ENCODE measurements at places on chromosomes 12 and 14.

DNA sequence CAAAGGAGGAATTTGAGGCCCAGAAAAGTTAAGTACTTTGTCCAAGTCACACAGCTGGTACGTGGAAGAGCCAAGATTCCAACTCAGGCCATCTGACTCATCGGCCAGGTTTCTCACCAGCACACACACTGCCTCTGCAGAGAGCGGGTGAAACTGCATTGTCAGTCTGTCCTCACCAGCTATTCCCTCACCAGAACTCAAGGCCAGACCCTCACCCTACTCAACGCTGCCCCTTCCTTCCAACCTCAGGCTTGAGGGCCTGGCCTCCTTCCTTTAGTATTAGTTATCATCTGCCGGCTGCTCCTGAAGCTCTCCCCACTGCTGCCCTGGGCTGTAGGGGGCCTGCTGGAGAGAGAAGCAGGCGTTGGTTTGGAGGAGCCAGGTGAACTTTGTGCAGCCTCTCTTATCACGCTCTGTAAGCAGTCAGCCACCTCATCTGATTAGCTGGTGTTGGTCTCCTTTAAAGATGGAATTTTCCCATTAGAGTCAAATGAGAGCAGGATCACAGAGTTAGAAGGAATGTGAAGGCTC lies 16.6 kb upstream of the PLEK2 start:
- no peak overlapping the region for H3K27ac ChIP-seq
- H3K4me1 ChIP-seq = peaks cover 7% of the 10 kb centered on the region
- DNase-seq = no peak
- H3K27me3 ChIP-seq = no peaks in the 10 kb centered on the region
- no peaks in the 10 kb centered on the region for H3K36me3 ChIP-seq
- H3K4me3 ChIP-seq = no peak overlapping the region

- no peaks in the 10 kb centered on the region for H3K4me1 ChIP-seq
- no peak overlapping the region for H3K27ac ChIP-seq
- no peak for DNase-seq
- no peak overlapping the region for H3K4me3 ChIP-seq
- no peaks in the 10 kb centered on the region for H3K27me3 ChIP-seq
These were observed 340.5 kb downstream of the FUT8 start for GRCh38 chr14:65753061-65753460.

DNA sequence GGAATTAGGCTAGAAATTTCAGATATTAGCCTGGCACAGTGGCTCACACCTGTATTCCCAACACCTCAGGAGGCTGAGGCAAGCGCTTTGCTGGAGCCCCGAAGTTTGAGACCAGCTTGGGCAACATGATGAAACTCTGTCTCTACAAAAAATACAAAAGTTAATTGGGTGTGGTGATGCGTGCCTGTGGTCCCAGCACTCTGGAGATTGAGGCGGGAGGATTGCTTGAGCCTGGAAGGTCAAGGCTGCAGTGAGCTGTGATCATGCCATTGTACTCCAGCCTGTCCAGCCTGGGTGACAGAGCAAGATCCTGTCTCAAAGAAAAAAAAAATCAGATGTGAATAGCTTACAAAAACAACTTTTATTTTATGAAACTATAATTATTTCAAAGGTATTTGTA lies 15.1 kb downstream of the FRMD6 start:
- H3K4me3 ChIP-seq = no peak overlapping the region
- no peaks in the 10 kb centered on the region for H3K27me3 ChIP-seq
- DNase-seq = no peak
- no peaks in the 10 kb centered on the region for H3K4me1 ChIP-seq

- H3K27ac ChIP-seq = no peak overlapping the region
- no peak for DNase-seq
- H3K4me3 ChIP-seq = no peak overlapping the region
- no peaks in the 10 kb centered on the region for H3K27me3 ChIP-seq
- peaks cover 27% of the 10 kb centered on the region for H3K4me1 ChIP-seq
These were observed 10.4 kb upstream of the GPR132 start for GRCh38 chr14:105075379-105076295.

GRCh38 chr12:132284071-132284826 lies 45.1 kb downstream of the GALNT9 start:
- DNase-seq = no peak
- no peak overlapping the region for H3K4me3 ChIP-seq
- H3K27ac ChIP-seq = no peak overlapping the region
- H3K4me1 ChIP-seq = peaks cover 19% of the 10 kb centered on the region
- H3K36me3 ChIP-seq = no peaks in the 10 kb centered on the region
- no peaks in the 10 kb centered on the region for H3K27me3 ChIP-seq

GRCh38 chr12:46300910-46301309 lies 32.1 kb upstream of the SLC38A1 start:
- H3K27ac ChIP-seq = no peak overlapping the region
- H3K36me3 ChIP-seq = no peaks in the 10 kb centered on the region
- no peaks in the 10 kb centered on the region for H3K27me3 ChIP-seq
- H3K4me1 ChIP-seq = no peaks in the 10 kb centered on the region

GRCh38 chr12:50720085-50720484 lies 43.8 kb upstream of the ATF1 start:
- DNase-seq = no peak
- peaks cover 59% of the 10 kb centered on the region for H3K36me3 ChIP-seq
- no peaks in the 10 kb centered on the region for H3K27me3 ChIP-seq
- no peak overlapping the region for H3K4me3 ChIP-seq

GRCh38 chr14:72792051-72792788 lies 101.7 kb downstream of the DPF3 start:
- H3K4me3 ChIP-seq = no peak overlapping the region
- H3K4me1 ChIP-seq = no peaks in the 10 kb centered on the region
- H3K36me3 ChIP-seq = no peaks in the 10 kb centered on the region
- no peak overlapping the region for H3K27ac ChIP-seq

GRCh38 chr12:52352951-52353350 lies 14.3 kb downstream of the KRT85 start:
- no peaks in the 10 kb centered on the region for H3K36me3 ChIP-seq
- no peak overlapping the region for H3K4me3 ChIP-seq
- H3K4me1 ChIP-seq = peaks cover 19% of the 10 kb centered on the region
- H3K27me3 ChIP-seq = no peaks in the 10 kb centered on the region
- DNase-seq = no peak

GRCh38 chr14:64831419-64831818 lies 48.3 kb downstream of the SPTB start:
- H3K4me3 ChIP-seq = no peak overlapping the region
- no peak for DNase-seq
- H3K4me1 ChIP-seq = no peaks in the 10 kb centered on the region
- no peak overlapping the region for H3K27ac ChIP-seq
- H3K27me3 ChIP-seq = no peaks in the 10 kb centered on the region

DNA sequence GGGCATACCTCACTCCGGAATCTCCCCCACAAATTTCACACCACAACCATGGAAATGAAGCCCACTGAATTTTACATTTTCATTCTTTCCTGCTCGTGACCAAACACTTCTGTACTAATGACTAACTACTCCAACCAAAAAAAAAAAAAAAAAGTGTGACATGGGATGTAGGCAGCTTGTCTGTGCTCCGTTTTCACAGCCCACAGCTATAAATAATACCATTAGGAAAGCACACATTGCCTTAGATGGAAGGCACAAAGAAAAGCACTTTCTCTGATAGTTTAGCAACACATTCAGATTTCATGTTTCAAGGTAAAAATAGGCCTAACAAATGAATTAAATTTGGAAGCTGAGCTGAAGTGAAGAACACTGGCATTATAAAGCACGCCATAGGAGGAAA lies 42.5 kb downstream of the DUSP6 start:
- no peak overlapping the region for H3K27ac ChIP-seq
- no peaks in the 10 kb centered on the region for H3K36me3 ChIP-seq
- H3K27me3 ChIP-seq = no peaks in the 10 kb centered on the region
- H3K4me3 ChIP-seq = no peak overlapping the region

DNA sequence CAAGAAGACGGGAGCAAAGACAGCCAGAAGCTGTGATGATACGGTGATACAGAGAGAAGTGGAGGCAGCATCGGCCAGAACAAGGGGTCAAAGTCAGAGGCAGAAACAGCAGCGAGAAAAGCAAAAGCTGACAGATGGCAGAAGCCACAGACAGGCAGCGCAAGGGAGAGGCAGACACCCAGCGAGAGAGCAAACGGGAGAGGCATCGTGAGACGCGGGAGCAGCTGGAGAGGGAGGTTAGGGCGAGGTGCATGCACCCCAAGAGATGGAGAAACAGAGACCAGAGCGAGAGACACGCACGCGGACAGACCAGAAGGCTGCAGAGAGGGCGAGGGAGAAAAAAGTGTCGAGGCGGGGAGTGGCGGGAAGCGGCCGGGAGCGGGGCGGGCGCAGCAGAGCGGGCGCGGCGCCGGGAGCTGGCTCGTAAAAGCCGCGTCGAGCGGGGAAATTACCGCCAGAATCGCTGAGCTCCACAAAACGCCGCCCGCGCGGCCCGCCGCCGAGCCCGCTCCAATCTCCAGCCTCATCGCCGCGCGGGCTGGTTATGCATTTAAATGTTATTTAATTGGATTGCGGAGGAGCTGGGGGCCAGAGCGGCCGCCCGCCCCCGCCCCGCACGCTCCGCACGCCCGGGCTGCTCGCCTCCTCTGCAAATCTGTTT lies 15.6 kb downstream of the SMUG1 start:
- peak; percentile 26 for DNase-seq
- no peaks in the 10 kb centered on the region for H3K36me3 ChIP-seq
- no peak overlapping the region for H3K27ac ChIP-seq
- no peak overlapping the region for H3K4me3 ChIP-seq
- H3K4me1 ChIP-seq = peaks cover 14% of the 10 kb centered on the region
- peaks cover 41% of the 10 kb centered on the region for H3K27me3 ChIP-seq

- H3K4me1 ChIP-seq = peaks cover 26% of the 10 kb centered on the region
- no peaks in the 10 kb centered on the region for H3K36me3 ChIP-seq
- DNase-seq = no peak
- H3K27ac ChIP-seq = no peak overlapping the region
- no peaks in the 10 kb centered on the region for H3K27me3 ChIP-seq
- H3K4me3 ChIP-seq = no peak overlapping the region
These were observed 41.8 kb upstream of the HIF1A start for GRCh38 chr14:61653507-61653906.

DNA sequence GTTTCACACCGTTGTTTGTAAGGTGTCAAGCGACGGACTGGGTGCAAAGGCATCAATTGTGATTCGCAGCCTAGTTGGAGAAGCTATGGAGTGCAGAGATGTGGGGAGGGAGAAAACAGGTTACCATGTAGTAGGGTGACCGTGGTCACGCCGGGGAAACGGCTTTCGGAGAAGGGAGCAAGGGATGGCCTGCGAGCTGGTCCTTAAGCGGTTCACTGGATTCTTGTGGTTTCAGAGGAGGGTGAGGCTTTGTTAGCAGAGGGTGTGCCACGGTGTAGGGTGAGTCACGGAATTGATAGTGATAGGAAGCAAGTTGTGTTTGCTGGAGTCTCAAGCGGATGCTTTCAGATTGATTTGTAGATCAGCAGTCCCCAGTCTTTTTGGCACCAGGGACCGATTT lies 2.3 kb downstream of the PIWIL1 start:
- no peaks in the 10 kb centered on the region for H3K4me1 ChIP-seq
- no peaks in the 10 kb centered on the region for H3K27me3 ChIP-seq
- H3K4me3 ChIP-seq = no peak overlapping the region
- H3K27ac ChIP-seq = no peak overlapping the region
- no peaks in the 10 kb centered on the region for H3K36me3 ChIP-seq

- H3K36me3 ChIP-seq = no peaks in the 10 kb centered on the region
- no peaks in the 10 kb centered on the region for H3K27me3 ChIP-seq
- H3K27ac ChIP-seq = no peak overlapping the region
- no peaks in the 10 kb centered on the region for H3K4me1 ChIP-seq
These were observed 146.4 kb upstream of the LMNTD1 start for GRCh38 chr12:25699454-25699853.

GRCh38 chr12:122206976-122207375 lies 3.5 kb downstream of the B3GNT4 start:
- no peaks in the 10 kb centered on the region for H3K27me3 ChIP-seq
- H3K36me3 ChIP-seq = peaks cover 13% of the 10 kb centered on the region
- H3K4me3 ChIP-seq = no peak overlapping the region

DNA sequence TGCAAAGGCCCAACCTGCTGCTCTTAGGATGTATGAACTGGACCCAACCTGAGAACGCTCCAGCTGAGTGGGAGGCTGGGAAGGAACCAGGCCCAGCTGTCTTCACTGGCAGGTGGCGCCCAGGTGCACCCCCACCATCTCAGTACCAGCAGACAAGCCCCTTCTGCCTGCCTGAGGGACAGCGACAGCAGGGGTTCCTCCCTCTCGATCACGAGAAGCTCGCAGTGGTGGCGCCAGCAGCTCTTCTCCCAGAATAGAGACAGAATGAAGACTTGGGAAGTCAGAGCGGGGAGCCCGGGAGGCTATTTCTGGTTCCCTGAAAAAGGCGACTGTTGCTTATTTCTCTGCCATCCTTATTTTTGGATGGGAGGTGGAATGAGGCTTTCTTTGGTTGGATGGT lies 46.5 kb downstream of the CHGA start:
- H3K36me3 ChIP-seq = no peaks in the 10 kb centered on the region
- DNase-seq = no peak
- no peak overlapping the region for H3K4me3 ChIP-seq
- no peak overlapping the region for H3K27ac ChIP-seq
- no peaks in the 10 kb centered on the region for H3K27me3 ChIP-seq
- no peaks in the 10 kb centered on the region for H3K4me1 ChIP-seq

DNA sequence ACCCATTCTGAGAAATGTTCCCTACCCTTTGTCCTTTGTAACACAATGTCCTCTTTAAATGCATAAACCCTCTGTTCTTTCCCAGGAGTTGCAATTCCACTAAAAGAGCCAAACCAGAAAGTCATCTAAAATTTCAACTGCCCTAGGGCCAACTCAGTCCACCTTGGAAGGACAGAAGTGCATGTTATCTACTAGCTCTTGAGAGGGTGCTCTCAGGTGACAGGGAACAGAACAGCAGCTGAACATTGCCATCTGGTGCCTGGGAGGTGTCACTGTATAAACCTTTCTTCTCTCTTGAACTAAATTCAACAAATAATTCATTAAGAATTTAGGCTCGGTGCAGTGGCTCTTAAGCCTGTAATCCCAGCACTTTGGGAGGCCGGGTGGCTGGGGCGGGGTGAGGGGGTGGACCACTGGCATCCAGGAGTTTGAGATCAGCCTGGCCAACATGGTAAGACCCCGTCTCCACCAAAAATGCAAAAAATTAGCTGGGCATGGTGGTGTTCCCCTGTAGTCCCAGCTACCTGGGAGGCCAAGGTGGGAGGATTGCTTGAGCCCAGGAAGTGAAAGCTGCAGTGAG lies 10.3 kb upstream of the FERMT2 start:
- peak; percentile 62 for DNase-seq
- H3K4me3 ChIP-seq = no peak overlapping the region
- peaks cover 5% of the 10 kb centered on the region for H3K4me1 ChIP-seq
- no peaks in the 10 kb centered on the region for H3K36me3 ChIP-seq

DNA sequence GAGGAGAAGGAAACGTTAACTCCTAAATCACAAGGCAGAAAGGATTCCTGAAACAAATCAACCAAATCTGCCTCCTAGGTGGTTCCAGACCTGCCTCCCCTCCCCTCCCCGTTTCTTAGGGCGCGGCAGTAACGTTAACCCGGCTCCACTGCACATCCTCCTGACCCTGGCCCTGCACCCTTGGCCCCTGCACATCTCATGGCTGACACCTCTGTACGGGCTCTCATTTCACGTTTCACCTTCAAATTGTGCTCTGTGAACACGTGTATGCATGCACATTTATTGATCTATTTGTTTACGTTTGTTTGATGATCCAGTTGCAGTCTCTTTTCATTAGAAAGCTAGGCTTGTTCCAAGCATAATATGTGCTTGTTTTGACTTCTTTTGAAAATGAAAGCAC lies 358.1 kb downstream of the ADGRD1 start:
- H3K27me3 ChIP-seq = no peaks in the 10 kb centered on the region
- no peak overlapping the region for H3K27ac ChIP-seq
- H3K4me3 ChIP-seq = no peak overlapping the region
- no peaks in the 10 kb centered on the region for H3K4me1 ChIP-seq
- DNase-seq = no peak
- no peaks in the 10 kb centered on the region for H3K36me3 ChIP-seq

- H3K27me3 ChIP-seq = no peaks in the 10 kb centered on the region
- no peaks in the 10 kb centered on the region for H3K36me3 ChIP-seq
- no peak for DNase-seq
- no peak overlapping the region for H3K4me3 ChIP-seq
These were observed 41.3 kb upstream of the CTDSP2 start for GRCh38 chr12:57887631-57888408.

Data from CD4-positive, alpha-beta memory T cell (primary cell).